ENCODE measurements at places on chromosomes 11 and 22.

GRCh38 chr11:61682093-61682732 lies 2.0 kb downstream of the DAGLA start:
- peak; percentile 24 for DNase-seq

DNA sequence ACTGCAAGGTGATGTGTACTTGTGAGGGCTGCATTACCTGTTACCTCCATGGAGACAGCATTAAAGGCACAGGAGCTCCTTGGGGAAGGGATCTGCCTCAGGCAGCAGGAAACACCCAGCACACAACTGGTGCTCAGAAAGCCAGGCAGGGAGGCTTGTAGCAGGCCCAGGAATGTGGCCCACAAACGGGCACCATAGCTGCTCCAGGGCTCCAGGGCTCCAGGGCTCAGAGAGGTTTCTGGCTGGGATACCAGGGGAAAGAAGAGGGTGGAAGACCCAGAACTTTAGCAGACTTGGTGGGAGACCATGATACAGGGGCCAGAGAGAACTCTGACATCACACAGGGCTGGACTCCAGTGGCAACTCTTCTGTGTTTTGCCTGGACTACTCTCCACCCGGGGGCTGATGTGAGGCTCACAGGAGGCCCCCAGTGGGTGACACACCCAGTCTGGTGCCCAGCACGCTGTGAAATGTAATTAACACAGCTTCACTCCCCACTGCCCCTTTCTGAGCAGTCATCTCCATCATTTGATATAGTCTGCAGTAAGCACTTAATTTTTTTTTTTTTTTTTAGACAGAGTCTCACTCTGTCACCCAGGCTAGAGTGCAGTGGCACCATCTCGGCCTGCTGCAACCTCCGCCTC lies 14.7 kb upstream of the SULT4A1 start:
- DNase-seq = no peak

DNA sequence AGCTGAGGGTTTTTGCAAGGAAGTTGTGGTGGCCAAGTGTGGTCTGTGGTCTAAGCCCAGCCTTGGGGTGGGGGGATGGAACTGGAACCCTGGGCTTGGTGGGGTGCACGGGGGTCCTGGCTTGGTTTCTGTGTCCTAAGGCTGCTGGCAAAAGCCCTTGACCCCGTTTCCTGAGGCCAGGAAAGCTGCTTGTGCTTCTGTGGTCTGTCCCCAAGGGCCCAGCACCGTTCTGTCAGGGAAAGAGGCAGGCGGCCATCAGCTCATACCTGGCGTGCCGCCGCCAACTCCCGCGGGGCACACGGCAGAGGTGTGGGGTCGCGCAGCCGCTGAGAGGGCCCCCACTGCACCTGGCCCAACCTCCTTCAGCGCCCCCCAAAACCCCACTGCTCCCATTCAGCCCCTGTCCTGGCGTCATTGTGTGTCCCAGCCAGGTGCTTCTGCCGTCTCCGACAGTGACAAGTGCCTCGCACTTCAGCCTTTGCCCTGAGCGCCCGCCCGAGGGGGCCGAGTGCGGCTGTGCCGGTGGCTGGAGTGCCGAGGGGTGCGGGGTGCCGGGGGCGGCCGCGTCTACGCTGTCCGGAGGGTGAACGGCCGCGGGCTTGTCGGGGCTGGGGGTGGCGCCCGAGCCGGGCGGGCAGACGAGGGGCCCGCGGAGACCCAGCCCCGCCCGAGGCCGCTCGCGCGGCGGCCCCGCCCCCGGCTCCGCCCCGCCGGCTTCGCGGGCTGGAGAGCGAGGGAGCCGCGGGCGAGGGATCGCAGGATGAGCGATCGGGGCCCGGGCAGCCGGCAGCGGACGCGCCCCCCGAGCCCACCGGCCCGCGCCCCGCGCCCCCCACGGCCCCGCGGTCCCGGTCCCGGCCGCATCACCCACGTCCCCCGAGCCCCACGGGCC lies at the start of gene CNIH2:
TSS of gene CNIH2 (plus strand) at position 705 of the 892 bp plus-strand sequence. CDS start 282 bp downstream, outside the sequence.
- no peak for DNase-seq

DNA sequence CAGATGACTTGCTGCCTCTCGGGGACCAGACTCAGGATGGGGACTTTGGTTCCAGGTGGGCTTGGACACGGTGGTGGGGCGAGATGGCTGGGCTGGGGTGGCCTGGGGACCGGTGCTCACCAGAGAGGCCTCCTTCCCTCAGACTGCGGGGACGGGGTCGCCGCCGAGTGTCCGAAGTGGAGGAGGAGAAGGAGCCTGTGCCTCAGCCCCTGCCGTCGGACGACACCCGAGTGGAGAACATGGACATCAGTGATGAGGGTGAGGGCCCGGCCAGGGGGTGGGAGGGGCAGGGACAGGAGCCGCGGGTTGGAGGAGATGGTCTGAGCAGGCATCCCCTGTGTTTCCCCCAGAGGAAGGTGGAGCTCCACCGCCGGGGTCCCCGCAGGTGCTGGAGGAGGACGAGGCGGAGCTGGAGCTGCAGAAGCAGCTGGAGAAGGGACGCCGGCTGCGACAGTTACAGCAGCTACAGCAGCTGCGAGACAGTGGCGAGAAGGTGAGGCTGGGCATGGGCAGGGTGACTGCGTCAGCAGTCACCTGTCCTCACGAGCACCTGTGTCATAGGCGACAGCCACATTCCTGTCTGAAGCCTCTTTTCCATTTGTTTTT lies 5.9 kb downstream of the SART1 start:
- DNase-seq = no peak

DNA sequence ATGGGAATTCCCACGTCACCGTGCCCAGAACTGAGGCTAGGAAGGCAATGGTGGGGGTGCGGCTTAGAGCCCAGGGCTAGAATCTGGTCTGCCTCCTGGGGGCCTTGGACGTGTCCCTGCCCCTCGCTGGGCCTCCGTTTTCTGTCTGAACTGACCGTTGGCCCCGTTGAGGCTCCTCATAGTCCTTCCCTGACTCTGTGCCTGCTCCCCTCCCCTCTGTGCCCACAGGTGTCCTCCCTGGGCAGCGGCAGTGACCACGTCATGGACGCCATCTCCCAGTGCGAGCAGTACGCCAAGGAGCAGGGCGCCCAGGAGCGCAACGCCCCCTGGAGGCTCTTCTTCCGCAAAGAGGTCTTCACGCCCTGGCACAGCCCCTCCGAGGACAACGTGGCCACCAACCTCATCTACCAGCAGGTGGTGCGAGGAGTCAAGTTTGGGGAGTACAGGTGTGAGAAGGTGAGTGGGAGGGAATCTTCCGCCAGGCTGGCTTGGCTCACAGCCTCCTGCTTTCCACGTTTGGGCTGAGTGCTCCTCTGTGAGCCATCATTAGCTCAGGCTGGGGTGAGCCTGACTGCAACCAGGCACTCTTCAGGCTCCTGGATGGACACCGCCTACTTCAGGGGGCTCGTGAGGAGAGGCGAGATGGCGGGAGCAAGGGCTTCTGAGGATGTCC lies 63.9 kb downstream of the MYO7A start:
- peak; percentile 88 for DNase-seq

DNA sequence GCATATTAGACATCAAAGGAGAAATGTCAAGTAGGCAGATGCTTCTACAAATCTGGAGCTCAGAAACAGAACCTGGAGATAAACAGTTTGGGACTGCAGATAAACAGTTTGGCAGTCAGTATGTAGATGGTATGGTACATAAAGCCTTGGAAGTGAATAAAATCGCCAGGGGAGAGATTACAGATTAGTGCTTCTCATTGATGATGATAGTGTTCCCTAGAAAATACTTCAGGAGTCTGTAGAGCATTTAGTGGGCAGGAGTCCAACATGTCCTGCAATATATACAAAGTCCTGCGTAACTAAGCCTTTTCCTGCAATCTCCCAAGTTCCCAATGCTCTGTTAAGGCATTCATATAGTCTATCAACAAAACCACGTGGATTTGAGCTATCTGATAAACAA lies 35.2 kb downstream of the NARS2 start:
- DNase-seq = no peak

DNA sequence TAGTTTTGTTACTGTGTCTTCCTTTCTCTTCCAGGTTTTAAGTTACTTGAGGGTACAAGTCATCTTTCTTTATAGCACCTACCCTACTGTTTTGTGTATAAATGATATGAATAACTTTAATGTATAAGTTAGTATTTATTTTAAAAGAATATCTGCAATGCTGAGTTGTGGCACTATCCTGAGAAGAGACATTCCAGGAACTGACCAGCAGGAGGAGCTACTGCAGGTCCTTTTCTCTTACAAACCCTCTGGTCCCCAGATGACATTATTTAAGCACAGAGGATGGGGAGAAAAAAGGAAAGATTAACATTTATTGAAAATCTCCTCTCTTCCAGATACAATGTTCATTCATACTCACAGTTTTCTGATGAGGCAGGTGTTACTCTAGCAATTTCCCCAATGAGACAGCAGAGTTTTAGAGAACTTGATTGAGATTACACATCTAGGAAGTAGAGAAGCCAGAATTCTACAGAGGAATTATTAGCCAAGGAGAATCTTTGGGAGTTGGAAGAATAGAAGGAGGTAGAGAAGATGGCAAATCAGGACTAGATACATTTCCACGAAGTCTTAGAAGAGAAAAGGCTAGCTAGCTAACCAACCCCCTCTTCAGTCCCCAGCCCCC lies 541.2 kb upstream of the API5 start:
- DNase-seq = peak; percentile 34

GRCh38 chr11:113670149-113670830 lies 35.8 kb downstream of the TMPRSS5 start:
- no peak for DNase-seq

GRCh38 chr11:12914400-12914912 lies 94.7 kb upstream of the RASSF10 start:
- no peak for DNase-seq

DNA sequence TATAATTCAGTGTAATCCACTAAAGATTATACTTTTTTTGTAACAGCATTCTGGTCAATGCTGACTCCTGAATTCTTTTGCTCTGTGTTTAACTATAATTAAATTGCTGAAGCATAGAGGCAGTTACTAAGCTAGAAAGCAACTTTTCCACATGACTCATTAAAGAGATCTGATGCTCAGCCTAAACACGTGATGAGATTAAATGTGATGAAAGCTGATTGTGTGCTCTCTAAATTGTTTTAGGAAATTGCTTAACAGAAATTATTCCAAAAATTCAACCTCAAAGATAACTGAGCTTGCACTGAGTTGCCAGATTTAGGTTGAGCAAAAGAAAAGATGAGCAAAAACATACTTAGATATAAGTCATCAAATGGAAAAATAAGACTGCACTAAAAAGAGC lies 1033.6 kb downstream of the FAM181B start:
- DNase-seq = no peak

- DNase-seq = no peak
Observed at GRCh38 chr11:1934335-1935155, 12.6 kb upstream of the MRPL23 start.
